Dermis blood vessel endothelial cell (primary cell): ENCODE measurements at places on chromosomes 1 and 21. TPM values are rescaled to one million over a fixed set of nuclear protein-coding genes. Genes with fewer than 3 reads are reported as not detected.

The KIF14 gene
- total RNA-seq: 3.1 and 18.0 TPM in 2 replicates

The FALEC gene
- total RNA-seq: not detected in 2 replicates

- DNase-seq: peak; percentile 36
These were observed at the start of the genes FBXO2 and FBXO44 for GRCh38 chr1:11654137-11654938. FBXO2 (minus strand) TSS chr1:11654429; CDS start chr1:11654340, 89 bp downstream. FBXO44 (plus strand) TSS chr1:11654877; CDS start chr1:11655836, 959 bp downstream.

- DNase-seq: no peak
These were observed 90.7 kb downstream of the URB2 start for GRCh38 chr1:229716704-229717103.

DNA sequence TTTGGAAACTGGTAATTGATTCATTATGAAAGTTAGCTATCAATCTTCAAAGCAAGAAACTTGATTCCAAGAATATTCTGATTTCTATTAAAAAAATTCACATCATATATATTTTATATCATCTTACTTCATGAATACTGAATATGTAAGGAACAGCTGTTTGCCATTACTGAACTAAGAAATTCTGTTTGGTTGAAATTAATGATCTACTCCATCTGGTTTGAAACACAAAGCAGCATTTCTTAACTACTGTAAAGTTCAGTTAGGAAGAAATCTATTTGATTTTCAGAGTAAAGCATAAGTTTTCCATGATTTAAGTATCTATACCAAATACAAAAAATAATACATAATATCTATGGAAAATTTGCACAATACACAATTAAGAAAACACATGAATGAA lies 66.0 kb upstream of the SCYL3 start:
- no peak for DNase-seq

- no peak for DNase-seq
These were observed 7.5 kb downstream of the TRIM63 start for GRCh38 chr1:26059906-26060305.

GRCh38 chr1:156797212-156797871 lies 19.3 kb downstream of the SH2D2A start:
- peak; percentile 82 for DNase-seq

DNA sequence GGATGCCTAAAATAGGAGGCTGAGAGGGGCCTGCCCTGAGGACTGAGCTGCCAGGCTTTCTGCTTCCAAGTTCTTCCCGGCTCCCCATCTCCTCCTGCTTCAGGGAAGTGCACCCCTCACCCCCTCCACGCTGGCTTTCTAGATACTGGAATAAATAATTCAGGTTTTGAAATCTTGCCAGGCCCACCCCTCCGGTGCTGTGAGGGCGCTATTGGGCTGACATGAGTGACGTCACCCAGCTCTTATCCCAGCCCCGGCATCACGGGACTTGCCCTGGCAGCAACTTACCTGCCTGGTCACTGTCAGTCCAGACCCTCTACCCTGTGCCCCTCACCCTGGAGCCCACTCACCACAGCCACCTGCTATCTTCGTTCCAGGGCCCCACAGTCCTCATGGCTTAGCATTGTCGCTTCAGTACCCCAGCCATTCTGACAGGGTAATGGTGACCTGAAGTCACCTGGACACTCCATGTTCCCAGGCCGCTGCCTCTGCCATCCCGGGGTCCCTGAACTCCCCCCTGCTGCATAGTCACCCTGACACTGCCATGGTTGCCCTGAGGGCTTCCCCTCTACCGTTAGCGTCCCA lies 819 bp upstream of the GPR3 start:
- peak; percentile 66 for DNase-seq

DNA sequence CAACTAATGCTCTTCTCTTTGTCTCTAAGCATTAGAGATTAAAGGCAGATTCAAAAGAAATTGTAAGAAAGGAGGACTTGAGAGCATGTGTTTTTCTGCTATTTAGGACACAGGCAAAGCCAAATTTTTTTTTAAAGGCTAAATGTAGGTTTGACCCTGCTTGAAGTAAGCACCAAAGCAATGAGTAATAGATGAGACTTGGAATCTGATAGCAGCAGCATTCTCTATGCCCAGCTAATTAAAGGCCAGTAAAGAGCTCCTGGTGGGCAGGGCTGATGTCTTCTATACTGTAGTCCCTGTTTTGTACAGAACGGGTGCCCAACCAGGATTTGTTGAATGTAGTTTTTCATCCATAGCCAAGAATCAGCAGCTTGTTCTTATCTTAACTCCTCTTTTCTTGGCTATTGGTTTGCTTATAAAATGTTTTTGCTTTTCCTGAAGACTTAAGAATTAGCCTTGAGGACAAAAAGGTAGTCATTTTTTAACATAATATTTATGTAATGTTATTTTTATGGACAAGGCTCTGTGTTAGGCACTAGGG lies 179.6 kb downstream of the LMO4 start:
- DNase-seq: no peak
